Bronchial epithelial cell (primary cell): ENCODE measurements at places on chromosomes 16 and 17.

- no peak for DNase-seq
Measured at GRCh38 chr17:4900231-4901107, 1.1 kb downstream of the C17orf107 start.

DNA sequence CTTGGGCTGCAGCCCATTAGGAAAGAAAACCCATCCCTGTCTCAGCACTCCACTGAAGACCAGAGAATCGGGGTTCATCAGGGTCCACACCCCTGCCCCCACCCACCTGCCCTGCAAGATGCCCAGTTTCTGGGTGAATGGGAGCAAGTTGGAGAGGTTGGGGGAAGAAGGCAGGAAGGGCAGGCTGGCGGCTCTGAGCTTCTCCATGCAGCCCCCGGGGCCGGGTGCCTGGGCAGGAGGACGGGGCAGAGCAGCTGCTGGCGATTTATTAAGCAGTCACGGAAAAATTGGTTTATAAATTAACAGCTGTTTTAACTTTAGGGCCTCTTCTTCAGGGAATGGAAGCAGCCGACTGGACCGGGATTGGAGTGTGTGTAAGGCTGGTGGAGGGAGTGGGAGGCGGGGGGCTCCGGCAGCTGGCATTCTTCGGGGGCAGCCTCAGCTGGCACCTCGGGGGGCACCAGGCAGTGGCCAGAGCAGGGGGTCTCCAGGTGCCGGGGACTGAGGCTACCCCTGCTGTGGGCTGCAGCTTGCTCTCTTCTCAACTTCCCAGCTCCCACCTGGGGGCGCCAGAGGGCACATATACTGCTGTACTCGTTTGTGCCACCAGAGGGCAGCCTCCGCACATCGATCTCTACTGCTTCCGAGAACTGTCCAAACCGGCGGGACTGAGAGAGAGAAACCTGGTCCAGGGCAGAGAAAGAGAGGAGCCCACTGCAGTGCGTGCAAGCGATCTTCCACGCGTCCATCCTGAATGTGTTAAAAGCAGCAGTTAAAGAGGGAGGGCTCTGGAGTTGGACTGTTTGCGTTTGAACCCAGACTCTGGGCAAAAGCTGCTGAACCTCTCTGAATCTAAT lies 5.0 kb upstream of the PPP1R1B start:
- peak; percentile 59 for DNase-seq

- no peak for DNase-seq
Measured at GRCh38 chr16:11108466-11108805, 147.6 kb downstream of the SOCS1 start.

DNA sequence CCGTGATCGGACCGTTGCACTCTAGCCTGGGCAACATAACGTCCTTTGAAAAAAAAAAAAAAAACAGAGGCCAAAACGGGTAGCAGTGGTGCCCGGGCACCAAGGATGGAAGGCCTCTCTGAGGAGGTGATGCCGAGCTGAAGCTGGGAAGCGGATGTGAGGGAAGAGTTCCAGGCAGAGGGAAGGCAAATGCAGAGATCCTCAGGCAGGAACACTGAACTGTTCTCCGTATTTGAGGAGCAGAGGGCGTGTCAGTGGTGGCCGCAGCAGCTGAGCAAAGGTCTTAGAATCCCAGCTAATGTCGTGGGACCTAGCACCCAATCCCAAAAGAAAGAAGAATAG lies 656 bp upstream of the KCTD13 start:
- peak; percentile 18 for DNase-seq

- no peak for DNase-seq
Measured at GRCh38 chr17:51427856-51428255, 167.5 kb downstream of the UTP18 start.

DNA sequence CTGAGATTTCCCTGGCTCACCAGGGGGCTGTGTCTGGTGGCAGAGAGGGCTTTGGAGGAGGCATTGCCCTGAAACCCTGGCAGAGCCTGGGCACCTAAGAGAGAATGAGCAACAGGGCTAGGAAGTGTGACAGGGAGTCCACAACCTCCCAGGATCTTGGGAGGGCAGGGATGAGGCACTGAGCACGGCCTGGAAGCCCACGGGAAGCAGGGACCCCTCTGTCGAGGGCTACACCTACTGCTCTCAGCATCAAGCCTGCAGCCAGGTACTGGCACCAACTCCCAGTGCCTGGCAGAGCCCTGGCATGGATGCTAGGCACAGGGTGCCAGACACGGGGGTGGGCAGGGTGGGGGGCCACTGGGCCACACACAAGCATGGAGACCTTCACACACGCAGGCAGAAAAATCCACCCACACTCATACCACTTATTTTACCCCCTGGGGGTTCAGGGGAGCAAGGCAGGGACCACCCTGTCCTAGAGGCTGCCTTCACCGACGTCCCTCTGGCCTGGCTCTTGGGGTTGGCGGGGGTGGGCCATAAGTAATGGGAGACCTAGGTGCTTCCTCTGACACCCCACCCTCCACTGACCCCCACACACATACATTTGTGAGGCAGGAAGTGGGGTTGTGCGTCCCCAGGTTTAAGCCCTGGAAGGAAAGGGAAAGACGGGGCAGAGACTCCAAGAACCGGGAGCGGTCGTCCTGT lies 970 bp upstream of the HSD11B2 start:
- no peak for DNase-seq

- DNase-seq: peak; percentile 88
Measured at GRCh38 chr16:57374067-57374534, 1.8 kb downstream of the CX3CL1 start.

GRCh38 chr17:46942441-46943217 lies 19.7 kb downstream of the GOSR2 start:
- peak; percentile 53 for DNase-seq

- DNase-seq: no peak
Measured at GRCh38 chr17:2365132-2365531, 27.8 kb downstream of the SGSM2 start.

GRCh38 chr16:87317750-87318644 lies 805 bp upstream of the C16orf95 start:
- peak; percentile 35 for DNase-seq

DNA sequence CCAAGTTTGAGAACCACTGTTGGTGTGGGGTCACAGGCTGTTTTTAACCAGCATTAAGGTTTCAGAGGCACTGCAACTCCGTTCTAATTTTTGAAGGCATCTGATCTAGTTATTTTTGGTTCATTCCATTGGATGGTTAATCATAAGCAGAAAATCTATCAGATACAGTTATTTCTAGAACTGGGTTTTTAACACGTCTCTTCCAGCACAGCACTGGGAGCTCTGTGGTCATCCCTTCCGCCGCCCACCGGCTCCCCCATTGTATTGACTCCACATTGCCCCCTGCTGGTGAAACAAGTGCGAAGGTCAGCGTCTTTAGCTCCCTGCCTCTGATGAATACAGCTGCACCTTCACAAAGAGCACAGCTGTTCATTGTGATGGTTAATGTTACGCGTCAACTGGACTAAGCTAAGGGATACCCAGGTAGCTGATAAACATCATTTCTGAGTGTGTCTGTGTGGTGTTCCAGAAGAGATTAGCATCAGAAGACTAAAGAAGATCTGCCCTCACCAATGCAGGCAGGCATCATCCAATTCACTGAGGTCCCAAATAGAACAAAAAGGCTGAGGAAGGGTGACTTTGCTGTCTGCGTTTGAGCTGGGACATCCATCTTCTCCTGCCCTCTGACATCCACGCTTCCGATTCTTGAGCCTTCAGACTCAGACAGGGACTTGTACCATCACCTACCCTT lies 8.5 kb downstream of the CCL18 start:
- peak; percentile 21 for DNase-seq

GRCh38 chr16:12869698-12870427 lies 31.5 kb upstream of the SHISA9 start:
- DNase-seq: no peak

DNA sequence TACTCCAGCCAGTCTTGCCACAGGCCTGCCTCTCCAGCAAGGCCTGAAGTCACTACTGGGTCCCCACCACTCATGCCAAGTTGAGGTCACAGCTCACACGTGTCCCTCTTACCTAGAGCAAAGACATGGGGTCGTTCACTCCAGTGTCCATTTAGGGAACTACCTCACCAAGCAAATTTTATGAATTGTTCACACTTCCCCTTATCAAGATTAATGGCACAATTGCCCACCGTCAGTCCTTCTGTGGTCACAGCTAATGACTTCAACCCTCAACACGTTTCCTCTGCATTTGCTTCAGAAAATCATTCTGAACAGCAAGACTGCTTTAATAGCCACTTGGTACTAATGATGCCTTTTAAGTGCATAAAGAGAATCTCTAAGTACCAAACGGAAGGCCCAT lies 14.6 kb downstream of the IRX6 start:
- DNase-seq: no peak

GRCh38 chr17:37131669-37132611 lies 183.2 kb downstream of the AATF start:
- DNase-seq: peak; percentile 42

GRCh38 chr17:50563092-50563511 lies 2.6 kb downstream of the CACNA1G start:
- DNase-seq: no peak

DNA sequence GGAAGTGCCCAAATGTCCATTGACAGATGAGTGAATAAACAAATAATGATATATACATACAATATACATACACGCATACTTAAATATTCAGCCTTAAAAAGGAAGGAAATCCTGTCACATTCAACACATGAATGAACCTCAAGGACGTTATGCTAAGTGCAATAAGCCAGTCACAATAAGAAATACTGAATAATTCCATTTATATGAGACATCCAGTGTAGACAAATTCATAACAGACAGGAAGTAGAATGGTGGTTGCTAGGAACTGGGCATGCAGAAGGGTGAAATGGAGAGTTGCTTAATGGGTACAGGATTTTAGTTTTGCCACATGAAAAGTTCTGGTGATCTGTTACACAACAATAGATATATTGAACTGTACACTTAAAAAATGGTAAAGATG lies 8.8 kb upstream of the ITGB4 start:
- peak; percentile 42 for DNase-seq

- DNase-seq: no peak
Measured at GRCh38 chr17:17778308-17779014, 58.3 kb downstream of the SREBF1 start.

DNA sequence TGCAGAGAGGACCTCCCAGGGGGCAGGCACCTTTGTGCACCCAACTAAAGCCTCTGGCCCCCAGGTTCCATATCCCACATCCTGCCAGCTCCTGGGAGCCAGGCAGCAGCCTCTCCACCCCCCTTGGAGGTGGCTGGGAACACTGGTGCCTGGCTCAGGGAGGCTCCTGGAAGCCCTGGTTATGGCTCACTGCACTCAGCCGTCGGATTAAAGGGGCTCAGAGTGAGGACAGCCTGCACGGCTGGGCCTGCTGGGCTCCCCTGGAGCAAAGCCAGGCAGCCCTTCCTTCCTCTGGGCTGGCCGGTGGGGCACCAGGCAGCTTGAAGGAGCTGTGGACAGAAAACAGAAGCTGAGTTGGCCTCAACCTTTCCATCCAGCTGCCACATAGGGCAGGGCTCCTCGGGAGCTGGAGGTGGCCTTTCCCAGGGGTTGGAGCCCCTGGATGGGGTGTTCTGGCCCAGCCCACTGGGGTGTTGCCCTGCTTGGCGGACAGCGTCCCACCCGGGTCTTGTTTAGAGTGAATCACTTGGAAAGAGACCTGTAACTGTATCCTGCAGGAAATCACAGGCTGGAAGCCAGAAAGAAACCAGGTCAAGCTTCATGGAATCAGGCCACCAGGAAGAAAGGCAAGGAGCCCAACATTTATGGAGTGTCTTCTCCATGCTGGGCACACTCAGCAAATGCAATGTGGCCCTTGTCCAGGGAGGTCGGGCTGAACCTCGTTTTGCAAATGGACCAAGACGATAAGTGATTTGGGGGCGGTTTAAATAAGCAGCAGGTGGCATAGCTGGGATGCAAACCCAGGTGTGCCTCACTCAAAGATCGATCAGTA lies 253.3 kb downstream of the SOX9 start:
- no peak for DNase-seq

GRCh38 chr17:27993723-27994310 lies 48.7 kb upstream of the NLK start:
- DNase-seq: no peak

DNA sequence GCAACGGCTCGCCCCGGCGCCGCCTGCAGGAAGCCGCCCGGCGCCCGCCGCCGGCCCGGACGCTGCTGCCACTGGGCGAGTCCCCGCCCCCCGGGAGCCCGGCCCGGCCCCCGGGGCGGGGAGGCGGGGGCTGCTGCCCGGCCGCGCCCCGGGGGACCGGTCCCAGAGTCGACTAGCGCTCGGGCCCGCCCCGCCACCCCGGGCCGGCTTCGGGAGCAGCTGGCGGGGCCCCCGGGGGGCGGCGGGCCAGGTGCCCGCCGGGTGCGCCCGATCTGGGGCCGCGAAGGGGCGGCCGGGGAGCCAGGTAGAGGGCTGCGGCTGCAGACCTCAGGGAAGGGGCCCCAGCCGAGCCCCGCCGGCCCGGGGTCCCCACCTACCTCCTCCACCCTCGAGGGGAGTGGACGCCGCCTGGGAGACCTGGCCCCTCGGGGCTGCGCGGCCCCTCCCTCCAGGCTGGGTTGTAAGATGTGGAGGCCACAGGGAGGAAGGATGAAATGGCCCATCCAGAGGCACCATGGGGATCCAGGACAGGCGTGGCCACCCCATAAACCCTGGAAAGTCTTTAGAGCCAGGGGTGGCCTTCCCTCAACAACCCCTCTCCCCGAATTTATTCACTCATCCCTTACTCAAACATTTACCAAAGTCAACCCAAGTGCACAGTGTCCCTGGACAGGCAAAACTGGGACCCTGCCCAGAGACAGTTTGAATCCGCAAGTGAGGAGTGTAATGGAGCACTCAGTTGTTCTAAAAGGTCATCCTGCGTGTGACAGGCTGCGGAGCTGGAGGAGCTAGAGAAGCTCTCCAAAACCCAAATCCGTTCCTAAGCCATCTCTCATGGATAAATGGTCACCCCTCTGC lies at the start of gene CDYL2:
Gene CDYL2 (minus strand): TSS at position 73 of the 858 bp plus-strand sequence. CDS start 425 bp downstream, outside the sequence.
- peak; percentile 23 for DNase-seq

DNA sequence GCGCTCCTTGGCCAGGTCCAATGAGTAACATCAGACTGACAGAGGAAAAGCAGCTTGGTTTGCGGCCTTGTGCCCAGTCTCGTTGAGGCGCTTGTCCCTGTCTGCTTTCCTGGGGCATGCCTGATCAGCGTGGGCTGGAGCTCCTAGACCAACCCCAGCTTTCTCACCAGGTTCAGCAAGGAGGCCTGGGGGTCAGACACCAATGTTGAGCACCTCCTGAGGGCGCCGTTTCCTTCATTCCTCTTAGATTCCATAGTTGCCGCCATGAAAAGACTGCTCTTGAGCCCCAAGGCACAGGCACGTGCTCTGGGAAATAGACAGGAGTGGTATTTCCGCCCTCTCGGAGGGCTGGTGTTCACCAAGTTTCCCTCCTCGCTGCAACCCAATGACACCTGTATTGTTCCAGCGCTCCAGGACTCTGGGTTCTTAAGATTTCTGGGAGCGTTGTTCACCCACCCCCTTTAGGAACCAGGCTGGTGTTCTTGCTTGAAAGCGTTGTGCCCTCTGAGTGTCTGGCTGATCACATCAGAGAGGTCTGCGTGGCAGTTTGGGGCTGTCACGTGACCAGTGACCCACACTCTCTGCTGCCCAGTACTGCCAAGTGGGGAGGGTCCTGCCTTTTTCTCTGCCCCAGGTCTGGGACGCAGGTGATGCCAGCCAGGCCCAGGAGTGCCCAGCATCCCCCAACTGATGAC lies 18.0 kb downstream of the KCTD2 start:
- DNase-seq: no peak

GRCh38 chr17:39933912-39934311 lies 6.4 kb downstream of the LRRC3C start:
- DNase-seq: no peak

GRCh38 chr16:89040861-89041570 lies 52.6 kb upstream of the ACSF3 start:
- no peak for DNase-seq

- DNase-seq: no peak
Measured at GRCh38 chr17:1108765-1109605, 70.8 kb downstream of the ABR start.

- DNase-seq: no peak
Measured at GRCh38 chr17:41539071-41539492, 11.0 kb upstream of the KRT19 start.

- no peak for DNase-seq
Measured at GRCh38 chr17:77327181-77327565, 186.4 kb downstream of the SEC14L1 start.
